ENCODE measurements at places on chromosomes 11 and 22.
A peak's percentile ranks its signal among the peaks of the same experiment; 100 is the strongest.

DNA sequence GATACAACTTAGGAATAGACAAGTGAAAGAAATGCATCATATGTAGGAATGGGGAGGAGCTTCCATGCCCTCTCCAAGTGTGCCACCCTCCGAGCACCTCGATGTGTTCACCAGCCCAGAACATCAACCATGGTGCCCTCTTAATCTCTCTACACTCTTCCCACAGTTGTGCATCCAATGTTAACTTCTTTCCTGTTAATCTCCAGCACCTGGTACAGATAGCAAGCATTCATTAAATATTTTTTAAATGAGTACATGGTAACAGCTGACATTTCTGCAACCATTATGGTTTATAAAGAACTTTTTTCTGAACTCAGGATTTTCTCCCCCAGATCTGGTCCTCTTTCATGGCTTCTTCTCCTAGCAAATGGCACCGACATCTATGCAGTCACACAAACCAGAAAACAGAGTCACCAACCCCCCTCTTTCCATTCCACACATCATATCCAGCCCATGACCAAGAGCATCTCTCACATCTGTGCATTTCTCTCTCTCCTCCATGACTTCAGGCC is 118.1 kb upstream of the CLPB start:
- no peak for DNase-seq

GRCh38 chr22:30302810-30303138 is 13.5 kb upstream of the CASTOR1 start:
- no peak for DNase-seq

- DNase-seq = no peak
Observed at GRCh38 chr22:47304854-47305253, 542.4 kb downstream of the TBC1D22A start.

GRCh38 chr11:27934830-27935145 is 173.2 kb downstream of the KIF18A start:
- DNase-seq = no peak

DNA sequence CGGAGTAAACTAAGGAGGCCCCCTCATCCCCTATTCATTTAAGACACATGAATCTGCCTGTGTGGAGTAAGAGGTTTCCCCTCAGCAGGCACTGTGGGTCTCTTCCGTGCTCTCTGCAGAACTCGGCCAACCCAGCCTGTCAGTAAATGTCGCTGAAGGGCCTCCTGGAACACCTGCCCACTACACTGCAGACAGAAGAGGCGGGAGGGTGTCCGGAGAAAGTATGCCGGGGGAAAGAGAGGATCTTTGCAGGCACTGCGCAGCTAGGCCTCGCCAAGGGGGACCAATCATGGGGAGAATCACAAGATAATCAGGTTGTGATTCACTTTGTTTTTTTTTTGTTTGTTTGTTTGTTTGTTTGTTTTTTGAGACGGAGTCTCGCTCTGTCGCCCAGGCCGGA is 110.8 kb downstream of the MORC2 start:
- DNase-seq = no peak

DNA sequence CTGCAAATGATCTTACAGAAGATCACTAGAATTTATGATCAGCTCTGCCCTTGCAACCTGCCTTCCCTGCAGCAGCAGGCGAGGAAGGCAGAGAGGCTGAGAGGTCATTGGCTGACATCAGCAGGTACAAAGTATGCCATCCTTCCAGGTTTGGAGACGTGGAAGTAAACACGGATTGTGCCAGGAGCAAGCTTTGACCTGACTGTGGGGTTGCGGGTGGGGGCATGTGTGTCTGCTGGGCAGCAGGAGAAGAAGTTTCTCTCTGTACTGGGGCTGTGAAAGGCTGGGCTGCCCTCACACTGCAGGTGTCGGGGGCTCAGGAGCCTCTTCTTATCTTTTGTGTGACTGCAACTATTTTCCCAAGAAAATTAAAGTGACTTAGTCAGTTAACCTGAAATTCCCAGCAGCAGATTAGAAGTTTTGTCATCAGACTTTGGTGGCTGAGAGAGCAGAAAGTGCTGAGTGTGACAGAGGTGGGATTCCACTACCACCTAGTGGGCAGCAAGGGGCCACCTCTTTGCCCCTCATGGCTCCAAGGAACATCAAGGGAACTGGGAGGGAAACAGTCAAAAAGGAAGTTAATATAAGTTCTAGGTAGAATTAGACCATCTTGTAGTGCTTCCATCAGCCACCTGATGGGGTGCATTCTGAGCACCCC is 565.9 kb downstream of the ETS1 start:
- no peak for DNase-seq

DNA sequence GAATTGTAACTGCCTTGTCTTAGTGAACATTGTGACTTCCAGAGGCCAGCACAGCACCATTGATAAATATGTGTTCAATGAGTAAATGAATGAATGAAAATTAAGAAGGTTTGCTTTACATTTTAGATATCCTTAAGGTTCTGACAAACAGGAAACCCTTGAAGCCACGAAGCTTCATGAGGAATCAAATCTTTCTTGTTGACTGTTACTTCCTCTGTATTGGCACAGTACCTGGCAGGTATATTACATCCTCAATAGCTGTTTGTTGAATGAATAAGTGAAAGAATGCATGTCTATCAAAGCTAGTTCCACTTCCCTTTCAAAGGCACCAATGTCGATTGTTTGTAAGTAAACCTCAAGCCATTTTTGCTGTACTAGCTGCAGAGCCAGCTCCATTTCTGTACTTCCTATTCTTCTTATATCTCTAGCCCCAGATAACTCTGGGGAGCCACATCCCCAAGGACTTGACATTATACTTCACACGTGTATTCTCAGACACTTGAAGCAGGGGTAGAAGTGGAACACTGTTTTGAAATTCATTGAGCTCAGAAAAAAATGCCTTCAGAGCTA is 140.3 kb upstream of the RAG2 start:
- peak; percentile 33 for DNase-seq

GRCh38 chr11:82981852-82982251 is 80.3 kb downstream of the DDIAS start:
- no peak for DNase-seq

DNA sequence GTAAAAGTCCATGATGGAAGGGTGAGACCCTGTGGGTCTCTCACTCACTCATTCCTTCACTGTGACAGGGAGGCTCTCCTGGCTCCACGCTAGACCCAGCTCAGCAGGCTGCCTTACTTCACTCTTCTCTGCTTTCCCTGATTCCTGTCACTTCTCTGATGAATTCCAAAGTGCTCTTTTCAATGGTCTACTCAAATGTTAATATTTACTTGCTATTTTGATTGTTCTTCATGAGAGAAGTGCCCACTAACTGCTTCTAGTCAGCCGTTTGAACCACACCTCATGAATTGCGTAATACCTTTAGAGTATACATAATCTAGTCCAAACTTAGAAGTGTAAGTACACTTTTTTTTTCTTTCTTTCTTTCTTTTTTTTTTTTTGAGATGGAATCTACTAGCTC is 1350.2 kb upstream of the RAG2 start:
- no peak for DNase-seq

- no peak for DNase-seq
Observed at GRCh38 chr11:114130629-114131277, 71.2 kb downstream of the ZBTB16 start.

DNA sequence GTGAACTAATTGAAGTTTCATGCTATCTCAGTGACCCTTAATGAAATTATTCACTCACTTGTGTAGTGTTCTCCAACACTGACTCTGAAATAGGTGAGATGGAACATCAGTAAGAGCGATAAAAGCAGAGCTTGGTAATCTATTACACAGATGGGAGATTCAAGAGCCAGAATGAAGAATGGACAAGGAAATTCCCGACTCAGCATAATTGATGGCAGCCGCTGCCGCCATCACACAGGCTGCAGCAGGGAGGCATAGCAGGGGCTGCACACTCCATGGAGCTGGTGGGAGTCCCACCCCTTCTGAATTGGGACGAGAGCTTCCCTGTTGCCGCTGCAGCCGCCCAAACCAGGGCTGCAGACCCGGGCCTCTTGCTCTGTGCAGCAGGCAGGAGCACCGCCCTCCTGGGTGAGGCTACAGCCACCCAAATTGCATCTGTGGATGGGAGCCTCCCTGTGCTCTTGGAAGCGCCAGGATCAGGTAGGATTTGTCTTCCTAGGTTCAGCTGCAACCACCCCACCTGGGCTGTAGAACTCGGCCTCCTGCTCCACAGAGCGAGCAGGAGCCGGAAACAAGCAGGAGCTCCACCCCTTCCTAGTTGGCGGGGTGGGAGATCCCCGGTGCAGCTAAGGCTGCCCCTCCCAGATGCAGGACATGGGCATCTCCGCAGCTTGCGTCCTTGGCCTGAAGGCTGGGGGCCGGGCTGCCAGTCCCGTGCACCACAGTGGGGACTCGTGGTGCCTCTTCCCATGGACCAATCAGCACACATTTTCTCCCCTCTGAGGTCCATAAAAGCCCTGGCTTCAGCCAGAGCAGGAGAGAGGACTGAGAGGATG is 535.1 kb upstream of the LUZP2 start:
- no peak for DNase-seq

GRCh38 chr11:78197816-78198215 is 9.1 kb downstream of the USP35 start:
- DNase-seq = no peak

DNA sequence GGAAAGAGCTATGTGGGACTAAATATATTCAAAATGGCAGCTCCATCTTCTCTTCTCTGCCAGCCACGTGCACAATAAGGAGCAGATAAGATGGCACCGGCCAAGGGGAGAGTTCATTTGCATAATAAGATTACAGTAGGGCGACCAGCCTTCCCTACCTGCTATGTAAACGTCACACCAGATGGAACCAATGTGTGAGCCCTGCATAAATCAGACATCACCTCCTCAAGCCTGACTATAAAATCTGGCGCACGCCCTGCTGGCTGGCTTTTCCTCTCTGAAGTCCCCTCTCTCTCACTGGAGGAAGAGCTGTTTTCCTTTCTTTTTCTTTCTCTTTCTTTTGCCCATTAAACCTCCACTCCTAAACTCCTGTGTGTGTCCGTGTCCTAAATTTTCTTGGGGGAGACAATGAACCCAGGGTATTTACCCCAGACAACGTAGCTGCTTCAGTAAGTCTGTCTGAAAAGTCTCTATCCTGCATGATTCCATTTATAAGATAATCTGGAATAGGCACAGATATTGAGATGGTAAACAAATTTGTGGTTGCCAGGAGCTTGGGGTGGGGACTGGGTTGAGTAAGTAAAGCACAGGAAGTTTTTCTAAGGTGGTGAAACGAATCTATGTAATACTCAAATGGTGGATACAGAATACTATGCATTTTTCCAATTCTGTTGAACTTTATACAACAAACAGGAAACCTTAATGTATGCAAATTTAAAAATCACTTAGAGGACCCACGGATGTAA is 670.0 kb upstream of the KIRREL3 start:
- DNase-seq = no peak

GRCh38 chr11:112504056-112504455 is 243.4 kb upstream of the PLET1 start:
- DNase-seq = no peak

DNA sequence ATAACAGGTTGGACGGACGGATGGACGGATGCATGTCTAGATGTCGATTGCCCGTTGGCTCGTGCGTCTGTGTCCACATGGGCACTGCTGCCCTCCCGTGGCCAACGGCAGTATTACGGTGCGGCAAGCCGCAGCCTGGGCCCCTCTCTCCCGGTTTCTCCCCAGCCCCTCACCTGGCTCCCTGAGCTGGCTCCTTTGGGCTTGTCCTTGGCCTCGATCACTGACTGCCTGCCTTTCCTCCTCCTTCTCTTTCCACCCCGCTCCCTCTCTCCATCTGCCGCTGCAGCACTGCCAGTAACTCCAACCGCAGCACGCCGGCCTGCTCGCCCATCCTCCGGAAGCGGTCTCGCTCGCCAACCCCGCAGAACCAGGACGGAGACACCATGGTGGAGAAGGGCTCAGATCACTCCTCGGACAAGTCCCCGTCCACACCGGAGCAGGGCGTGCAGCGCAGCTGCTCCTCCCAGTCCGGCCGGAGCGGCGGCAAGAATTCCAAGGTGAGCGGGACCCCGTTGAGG is 77.3 kb downstream of the SCN3B start:
- peak; percentile 35 for DNase-seq

Data from Kasumi-1 (cell line).